ENCODE measurements at places on chromosomes 5 and 9.

- DNase-seq, result no peak
Observed at GRCh38 chr5:176856746-176857145, 42.4 kb downstream of the HK3 start.

- DNase-seq, result no peak
Observed at GRCh38 chr5:56359809-56360685, 126.9 kb upstream of the ANKRD55 start.

DNA sequence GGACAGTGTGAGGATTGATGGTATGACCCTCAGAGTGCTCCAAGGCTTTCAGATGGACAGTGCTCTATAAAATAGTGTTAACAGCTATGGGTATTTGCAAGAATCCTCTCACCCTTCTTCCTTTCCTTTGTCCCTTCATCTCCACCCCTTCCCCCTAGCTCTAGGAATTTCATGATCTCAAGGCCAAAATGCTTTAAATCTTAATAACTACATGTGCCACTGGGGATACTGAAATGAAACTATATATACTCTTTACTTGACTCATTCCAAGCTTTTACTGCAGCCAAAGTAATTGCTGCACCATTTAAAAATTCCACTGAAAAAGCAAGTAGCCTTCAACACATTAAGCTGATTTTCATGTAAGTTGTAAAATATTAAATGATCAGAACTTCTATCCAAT, 361.6 kb upstream of the SLC30A5 start:
- no peak for DNase-seq

DNA sequence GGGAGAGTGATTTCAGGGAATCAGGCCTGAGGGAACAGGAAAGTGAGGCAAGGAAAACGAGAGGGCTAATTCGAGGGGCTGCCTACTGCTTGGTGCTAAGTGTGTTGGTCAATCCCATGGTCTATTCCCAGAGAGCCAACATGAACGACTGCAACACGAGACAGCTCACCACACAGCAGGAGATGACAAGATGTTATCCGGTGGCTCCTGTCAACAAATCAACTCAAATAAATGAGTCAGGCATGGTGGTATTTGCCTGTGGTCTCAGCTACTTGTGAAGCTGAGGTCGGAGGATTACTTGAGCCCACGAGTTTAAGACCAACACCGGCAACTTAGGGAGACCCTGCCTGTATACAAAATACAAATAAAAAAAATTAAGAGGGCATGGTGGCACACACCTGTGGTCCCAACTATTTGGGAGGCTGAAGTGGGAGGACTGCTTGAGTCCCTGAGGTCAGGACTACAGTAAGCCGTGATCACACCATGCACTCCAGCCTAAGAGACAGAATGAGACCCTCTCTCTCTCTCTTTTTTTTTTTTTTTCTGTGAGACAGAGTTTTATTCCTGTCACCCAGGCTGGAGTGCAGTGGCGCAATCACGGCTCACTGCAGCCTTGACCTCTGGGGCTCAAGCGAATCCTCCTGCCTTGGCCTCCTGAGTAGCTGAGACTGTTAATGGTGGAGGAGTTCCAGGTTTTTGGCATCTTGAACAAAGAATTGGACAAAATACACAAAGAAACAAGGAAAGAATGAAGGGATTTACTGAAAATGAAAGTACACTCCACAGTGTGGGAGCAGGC, 9.0 kb upstream of the FAF2 start:
- peak; percentile 84 for DNase-seq

- no peak for DNase-seq
Observed at GRCh38 chr5:75130818-75131349, 78.5 kb upstream of the GCNT4 start.

GRCh38 chr5:57324181-57324580, 150.3 kb downstream of the GPBP1 start:
- DNase-seq, result no peak

- no peak for DNase-seq
Observed at GRCh38 chr9:81683704-81684103, 5.6 kb downstream of the TLE1 start.

DNA sequence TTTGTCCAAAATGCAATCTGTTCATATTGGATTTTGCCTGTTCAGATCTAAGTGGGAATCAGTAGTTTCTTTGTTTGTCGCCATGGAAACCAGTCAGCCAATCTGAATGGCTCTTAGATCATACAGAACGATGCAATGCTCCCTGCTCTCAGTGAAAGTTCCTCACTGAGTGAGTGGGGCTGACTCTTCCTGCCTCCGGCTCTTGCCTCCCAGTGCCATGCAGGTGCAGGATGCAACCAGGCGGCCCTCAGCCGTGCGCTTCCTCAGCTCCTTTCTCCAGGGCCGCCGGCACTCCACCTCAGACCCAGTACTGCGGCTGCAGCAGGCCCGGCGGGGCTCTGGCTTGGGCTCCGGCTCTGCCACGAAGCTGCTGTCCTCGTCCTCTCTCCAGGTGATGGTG, at the start of gene PTPDC1:
Gene PTPDC1 (plus strand): TSS at position 151 of the 400 bp plus-strand sequence. CDS start 67 bp downstream, at position 218.
- no peak for DNase-seq

DNA sequence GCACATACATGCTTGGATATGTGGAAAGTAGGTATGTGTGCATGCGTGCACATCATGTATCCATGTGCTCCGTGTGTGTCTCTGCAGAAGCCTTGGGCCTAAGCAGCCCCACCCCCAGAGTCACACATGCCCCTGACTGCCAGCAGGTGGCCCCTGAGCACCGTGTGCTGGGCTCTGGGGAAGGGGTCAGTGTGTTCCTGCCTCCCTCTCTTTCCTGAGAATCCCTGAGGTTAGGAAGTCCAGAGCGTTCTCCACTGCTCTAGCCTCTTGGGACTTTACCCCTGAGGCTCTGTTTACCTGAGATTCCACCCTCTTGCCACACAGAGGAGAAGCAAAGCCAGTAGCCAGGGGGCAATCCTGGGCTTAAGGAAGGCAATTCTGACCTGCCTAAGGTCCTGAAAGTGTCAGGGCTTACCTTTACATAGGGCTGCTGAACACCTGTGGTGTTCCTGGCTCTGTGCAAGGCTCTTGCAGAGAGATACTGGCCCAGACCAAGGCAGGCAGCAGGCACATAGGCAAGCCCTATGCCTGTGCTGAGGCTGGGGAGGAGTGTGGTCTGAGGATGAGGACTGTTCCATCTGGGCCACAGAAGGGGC, 207.3 kb downstream of the TMEM38B start:
- no peak for DNase-seq

DNA sequence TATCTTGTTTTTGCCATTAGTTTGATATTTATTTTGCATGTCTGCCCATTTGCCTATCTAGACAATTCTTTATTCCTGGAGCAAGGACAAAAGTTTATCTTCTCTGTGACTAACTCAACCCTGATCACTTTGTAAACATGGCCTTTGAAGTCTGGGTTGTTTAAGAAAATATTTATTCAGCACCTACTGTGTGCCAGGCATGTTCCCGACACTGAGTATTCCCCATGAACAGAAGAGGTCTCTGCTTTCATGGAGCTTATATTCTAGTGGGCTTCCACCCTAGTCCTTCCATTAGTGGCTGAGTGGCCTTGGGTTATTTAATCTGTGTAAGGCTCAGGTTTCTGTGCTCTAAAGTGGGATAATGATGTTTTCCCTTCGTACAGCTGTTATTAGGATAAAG, 49.7 kb downstream of the SEMA6A start:
- no peak for DNase-seq

GRCh38 chr5:102858808-102859207, 103.7 kb downstream of the PAM start:
- DNase-seq, result no peak

DNA sequence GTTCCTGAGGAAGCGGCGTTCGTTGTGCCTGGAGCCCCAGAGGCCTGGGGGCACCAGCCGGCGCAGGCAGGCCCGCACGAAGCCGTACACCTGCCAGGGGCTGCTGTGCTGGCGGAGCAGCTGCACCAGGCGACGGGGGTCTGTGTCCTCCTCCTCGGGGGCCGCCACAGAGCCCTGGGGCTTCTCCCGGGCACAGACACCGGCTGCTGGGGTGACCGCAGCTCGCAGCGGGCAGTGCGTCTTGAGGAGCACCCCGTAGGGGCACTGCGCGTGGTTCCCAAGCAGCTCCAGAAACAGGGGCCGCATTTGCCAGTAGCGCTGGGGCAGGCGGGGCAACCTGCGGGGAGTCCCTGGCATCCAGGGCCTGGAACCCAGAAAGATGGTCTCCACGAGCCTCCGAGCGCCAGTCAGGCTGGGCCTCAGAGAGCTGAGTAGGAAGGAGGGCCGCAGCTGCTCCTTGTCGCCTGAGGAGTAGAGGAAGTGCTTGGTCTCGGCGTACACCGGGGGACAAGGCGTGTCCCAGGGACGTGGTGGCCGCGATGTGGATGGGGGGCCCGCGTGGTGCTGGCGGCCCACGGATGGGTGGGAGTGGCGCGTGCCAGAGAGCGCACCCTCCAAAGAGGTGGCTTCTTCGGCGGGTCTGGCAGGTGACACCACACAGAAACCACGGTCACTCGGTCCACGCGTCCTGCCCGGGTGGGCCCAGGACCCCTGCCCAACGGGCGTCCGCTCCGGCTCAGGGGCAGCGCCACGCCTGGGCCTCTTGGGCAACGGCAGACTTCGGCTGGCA, 1.3 kb downstream of the TERT start:
- peak; percentile 36 for DNase-seq

DNA sequence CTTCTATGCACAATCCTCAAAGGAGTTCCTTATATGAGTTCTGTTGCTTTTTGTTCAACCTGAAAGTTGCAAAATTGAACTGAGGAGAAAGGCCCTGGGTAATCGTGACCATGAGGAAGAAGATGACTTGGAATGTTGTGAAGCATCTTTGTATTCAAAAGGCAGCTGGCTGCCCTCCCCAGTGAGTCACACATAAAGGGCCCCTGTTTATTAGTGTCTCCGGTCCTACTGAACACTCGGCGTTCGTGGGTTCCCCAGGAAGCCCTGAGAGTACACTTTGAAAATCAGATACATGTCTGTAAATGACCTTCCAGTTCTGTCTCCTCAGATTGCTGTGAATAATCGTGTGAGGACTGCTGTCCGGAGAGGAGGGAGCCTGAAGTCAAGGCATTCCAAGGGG, 73.6 kb downstream of the C9orf153 start:
- DNase-seq, result peak; percentile 42

DNA sequence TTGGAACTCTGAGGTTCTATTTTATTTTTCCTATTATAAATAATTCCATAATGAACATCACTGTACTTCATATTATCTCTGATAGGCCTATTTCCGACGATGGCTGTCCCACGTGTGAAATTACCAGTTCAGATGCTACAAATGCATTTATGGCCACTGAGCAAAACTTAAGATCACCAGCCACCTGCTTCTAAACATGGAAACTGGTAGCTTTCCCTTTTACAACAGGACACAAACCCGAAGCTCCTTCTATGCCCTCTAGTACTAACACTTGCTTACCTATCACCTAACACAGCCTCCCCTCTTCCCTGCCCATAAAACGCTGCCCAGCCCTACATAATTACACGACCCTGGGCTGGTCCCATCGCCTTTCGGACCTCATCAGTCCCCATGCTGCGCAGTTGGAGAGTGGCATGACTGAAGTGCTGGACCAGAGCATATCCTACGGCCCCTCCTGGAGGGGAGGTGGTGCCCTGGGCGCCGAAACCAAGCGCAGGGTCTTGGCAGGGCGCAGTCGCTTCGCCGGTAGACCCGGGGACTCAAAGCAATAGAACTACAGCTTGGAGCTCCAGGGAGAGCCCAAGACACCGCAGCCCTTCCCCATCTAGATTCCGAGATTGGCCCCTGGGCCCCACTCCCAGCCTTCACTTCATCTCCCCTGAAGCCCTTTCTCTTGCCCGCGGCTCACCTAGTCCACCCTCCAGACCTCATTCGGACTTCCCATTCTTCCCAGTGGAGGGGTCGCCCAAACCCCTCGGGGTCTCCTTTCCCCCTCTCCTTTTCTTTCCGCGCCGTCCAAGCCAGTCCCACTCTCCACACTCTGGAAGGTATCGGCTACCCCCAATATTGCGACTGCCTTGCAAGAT, 1.0 kb upstream of the SAP30L start:
- DNase-seq, result peak; percentile 9

DNA sequence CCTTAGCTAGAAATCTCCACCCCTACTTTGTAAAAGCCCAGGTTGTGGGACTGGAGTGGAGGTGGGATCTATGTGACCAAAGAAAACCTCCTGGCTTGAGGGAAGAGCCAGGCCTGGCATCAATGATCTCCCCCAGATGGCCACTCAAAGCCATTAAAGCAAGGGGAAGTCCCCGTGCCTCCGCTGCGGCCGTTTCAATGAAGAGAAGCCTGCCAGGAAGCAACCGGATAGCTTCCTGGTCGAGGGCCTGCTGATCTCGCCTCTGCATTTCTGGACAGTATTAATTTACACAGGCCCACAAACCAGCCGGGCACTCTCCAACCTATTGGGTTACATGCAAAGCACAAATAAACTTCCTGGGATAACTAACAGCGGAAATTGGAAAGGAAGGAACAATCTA, 160.5 kb upstream of the MSX2 start:
- DNase-seq, result peak; percentile 43

GRCh38 chr5:67206929-67207328, 10.3 kb upstream of the CD180 start:
- DNase-seq, result peak; percentile 95

DNA sequence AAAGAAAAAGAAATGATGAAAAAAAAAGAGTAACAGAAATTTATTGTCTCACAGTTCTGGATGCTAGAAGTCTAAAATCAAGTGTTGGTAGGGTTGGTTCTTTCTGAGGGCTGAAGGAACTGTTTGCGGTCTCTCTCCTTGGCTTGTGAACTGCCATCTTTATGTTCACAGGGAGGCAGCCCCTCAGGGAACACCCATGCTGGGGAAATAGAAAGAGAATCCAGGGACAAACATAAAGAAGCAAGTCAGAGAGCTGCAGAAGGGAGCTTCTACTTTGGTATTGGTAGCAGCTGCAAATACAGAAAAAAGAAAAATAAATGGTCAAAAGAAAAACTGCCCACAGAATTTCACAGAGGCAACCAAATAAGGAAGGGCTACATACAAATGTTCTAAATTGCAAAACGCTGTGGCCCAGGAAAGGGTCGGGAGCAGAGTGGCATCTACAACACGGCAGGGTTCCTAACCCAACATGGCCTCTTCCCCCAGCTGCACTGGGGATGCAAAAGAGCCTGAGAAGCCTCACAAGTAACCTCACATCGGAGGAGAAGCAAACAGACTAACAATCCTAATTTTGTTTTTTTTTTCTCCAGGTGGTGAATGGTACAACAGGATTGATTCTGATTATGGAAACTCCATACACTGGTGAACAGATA, 37.4 kb downstream of the ELOVL7 start:
- no peak for DNase-seq

GRCh38 chr9:109001275-109001676, 12.0 kb downstream of the CTNNAL1 start:
- DNase-seq, result peak; percentile 33

GRCh38 chr5:119578937-119579336, 50.4 kb upstream of the FAM170A start:
- DNase-seq, result peak; percentile 40

DNA sequence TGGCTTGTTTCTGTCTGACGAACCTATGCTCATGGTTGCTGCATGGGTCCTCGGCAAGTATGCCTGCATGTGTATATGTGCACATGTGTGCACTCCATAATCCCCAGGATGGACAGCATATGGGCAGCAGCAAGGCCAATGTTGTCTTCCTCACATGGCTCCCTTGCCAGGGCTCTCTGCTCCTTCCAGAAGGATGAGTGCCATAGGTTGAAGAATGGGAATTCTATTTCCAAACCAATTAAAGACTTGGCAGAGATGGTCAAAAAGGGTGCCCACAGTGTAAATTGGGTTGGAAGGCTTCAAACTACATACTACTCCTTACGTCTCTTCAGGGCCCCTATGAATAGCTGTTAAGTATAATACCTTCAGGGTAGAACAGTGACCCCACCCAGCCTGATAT, 212.1 kb downstream of the PBX3 start:
- DNase-seq, result no peak

Measured in myocyte (in vitro differentiated cells).